Activated effector memory CD4-positive, alpha-beta T cell treated with Interleukin-2 at 50 U/mL for 16 hours (primary cell): ENCODE measurements at places on chromosomes 1 and 21.

- no peak for DNase-seq
Observed at GRCh38 chr1:97524211-97524610, 396.6 kb downstream of the DPYD start.

DNA sequence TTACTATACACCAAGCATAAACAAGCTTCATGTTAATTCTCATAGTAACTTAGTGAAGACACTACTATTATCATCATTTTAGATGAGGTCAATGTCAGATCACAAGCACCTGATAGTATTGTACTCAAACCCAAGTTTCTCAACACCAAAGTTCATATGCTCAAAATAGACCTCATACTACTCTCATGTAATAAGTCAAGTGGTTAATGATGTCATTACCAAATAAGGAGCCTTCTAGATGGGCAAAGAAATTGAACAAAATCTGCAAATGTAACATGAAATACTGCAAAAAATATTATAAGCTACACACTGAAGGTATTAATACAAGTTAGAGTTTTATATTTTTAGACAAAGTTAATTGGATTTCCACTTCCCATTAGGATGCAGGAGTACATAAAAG lies 144.0 kb upstream of the CHRM3 start:
- no peak for DNase-seq

GRCh38 chr1:244657421-244657820 lies 4.5 kb downstream of the DESI2 start:
- no peak for DNase-seq

- DNase-seq, result no peak
Observed at GRCh38 chr1:118945489-118945888, 42.7 kb downstream of the TBX15 start.

- no peak for DNase-seq
Observed at GRCh38 chr21:26138615-26139257, 31.8 kb downstream of the APP start.

- DNase-seq, result no peak
Observed at GRCh38 chr1:101259744-101260148, 22.9 kb downstream of the S1PR1 start.

GRCh38 chr1:83515578-83516154 lies 483.3 kb downstream of the TTLL7 start:
- DNase-seq, result no peak

DNA sequence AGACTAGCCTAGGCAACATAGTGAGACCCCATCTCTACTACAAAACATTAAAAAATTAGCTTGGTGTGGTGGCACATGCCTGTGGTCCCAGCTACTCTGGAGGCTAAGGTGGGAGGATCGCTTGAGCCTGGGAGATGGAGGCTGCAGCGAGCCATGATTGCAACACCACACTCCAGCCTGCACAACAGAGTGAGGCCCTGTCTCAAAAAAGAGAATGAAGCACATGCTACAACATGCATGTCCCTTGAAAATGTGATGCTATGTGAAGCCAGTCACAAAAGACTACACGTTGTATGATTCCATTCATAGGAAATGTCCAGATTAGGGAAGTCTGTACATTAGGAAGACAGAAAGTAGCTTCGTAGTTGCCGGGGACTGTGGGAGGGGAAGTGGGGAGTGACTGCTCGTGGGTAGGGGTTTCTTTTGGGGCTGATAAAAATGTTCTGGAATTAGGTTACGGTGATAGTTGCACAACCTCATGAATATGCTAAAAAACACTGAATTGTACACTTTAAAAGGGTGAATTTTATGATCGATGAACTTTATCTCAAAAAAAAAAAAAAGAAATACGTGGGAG lies 202.1 kb downstream of the KAZN start:
- no peak for DNase-seq

GRCh38 chr1:15717418-15718125 lies 18.5 kb upstream of the SLC25A34 start:
- no peak for DNase-seq

DNA sequence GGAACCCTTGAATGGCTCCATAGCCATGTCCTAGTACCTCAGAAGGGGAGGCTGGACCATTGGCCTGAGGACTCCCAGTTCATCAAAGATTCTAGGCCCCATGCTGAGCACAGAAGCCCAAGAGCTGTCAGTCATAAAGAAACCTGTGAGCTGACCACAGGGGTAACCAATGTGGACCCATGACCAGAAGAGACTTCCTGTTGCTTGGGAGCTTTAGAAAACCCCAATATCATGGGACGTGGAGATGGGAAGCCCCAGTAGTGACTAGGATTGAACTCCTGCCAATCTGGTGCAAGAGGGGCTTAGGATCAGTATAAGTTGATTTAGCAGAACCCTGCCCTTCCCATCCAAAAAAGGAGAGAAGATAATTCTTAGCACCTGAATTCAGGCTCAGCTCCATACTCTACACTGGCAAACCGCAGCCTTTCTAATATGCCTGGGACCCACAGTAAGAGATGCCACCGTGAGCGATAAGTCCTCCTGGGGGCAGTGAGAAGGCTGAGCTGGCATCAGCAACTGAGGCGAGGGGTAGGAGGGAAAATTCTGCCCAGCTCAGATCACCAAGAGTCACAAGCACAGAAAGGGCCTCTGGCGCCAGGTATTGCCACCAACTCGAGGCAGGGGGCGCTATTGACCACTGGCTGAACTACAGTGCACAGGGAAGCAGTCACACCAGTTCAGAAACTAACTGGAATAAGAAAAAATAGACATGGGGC lies 108.9 kb downstream of the CAPN8 start:
- no peak for DNase-seq

GRCh38 chr21:38921511-38922251 lies 116.0 kb downstream of the ETS2 start:
- DNase-seq, result no peak

DNA sequence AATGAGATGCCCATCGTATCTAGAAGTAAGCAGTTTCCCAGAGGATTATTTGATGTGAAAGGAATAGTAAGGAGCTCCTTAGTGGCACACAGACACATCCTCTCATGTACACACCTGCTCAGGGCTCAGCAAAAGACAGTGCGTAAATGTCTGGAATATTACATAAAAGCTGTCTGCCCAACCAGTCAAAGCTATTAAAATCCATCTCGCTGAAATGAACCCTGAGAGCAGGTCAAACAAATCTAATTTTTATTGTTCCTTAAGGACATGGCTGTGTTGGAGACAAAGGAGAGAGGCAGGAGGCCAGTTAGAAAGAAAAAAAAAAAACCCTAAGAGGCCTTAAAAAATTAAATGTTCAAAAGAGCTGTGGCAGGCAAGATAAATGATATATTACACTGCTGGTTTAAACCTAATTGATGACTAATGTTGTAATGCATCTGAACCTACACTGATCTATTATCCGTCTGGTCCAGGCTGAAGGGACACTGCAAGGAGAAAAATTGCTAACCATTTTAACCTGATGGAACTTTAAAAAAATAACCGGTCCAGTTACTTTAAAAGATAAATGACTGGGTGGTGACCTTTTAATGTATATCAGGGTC lies 58.5 kb upstream of the FGGY start:
- no peak for DNase-seq

- peak; percentile 39 for DNase-seq
Observed at GRCh38 chr1:193537266-193538002, 351.0 kb upstream of the B3GALT2 start.

DNA sequence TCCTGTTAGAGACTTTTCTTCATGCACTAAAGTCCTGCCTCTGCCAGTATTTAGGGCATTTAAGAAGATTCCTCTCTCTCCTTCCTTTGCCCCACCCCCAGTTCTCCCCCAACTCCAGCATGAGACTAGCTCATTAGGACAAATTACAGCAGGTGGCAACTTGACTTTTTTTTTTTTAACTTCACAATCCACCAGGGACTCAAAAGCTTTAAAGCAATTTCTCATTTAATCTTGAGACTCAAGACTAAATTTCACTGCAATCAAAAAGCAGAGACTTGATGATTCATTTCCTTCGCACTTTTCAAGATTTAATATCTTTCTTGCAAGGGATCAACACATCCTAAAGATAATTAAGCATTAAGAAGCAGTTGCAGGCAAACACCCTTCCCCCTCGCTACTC lies 74.9 kb downstream of the WLS start:
- no peak for DNase-seq

DNA sequence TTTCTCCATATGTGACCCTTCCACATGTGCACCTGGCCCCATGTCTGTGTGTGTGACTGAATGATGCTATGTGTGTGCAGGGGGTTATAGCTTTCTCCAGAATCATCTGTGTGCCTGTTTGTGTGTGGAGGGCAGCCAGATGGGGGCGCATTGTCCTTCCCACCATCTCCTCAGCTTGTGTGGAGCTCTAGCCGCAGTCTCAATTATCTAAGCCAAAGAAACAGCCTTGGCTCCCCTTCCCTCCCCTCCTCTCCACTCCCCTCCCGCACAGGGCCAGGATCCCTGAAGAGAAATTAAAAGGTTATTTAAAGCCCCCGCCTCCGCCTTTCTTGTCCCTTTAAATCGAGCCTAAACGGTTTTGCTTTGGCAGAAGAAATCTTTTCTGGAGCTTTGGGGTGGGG lies 1.8 kb upstream of the DMBX1 start:
- DNase-seq, result no peak

DNA sequence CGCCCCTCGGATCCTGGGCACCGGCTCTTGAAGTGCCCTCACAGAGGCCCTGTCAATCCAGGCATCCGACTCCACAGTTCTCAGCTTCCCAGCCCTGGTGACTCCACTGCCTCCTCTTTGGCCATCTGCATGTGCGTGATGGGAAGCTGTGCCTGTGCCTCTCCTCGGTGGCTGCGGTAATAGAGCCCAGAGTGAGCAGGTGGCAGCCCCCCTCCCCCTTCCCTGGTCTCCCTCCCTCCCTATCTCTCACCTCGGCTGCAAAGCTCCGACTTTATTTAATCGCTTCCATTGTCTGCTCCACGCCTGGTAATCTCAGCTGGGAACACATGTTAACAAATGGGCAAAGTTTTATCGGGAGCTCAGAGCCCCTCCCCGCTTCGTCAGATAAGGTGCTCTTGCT lies 91.9 kb downstream of the IGSF21 start:
- no peak for DNase-seq

GRCh38 chr1:166488327-166488726 lies 321.5 kb upstream of the FAM78B start:
- no peak for DNase-seq

GRCh38 chr1:30903343-30904034 lies 5.1 kb downstream of the SDC3 start:
- no peak for DNase-seq

- no peak for DNase-seq
Observed at GRCh38 chr1:41236781-41237180, 5.3 kb downstream of the SCMH1 start.

- DNase-seq, result no peak
Observed at GRCh38 chr1:221510793-221511503, 230.9 kb downstream of the DUSP10 start.

DNA sequence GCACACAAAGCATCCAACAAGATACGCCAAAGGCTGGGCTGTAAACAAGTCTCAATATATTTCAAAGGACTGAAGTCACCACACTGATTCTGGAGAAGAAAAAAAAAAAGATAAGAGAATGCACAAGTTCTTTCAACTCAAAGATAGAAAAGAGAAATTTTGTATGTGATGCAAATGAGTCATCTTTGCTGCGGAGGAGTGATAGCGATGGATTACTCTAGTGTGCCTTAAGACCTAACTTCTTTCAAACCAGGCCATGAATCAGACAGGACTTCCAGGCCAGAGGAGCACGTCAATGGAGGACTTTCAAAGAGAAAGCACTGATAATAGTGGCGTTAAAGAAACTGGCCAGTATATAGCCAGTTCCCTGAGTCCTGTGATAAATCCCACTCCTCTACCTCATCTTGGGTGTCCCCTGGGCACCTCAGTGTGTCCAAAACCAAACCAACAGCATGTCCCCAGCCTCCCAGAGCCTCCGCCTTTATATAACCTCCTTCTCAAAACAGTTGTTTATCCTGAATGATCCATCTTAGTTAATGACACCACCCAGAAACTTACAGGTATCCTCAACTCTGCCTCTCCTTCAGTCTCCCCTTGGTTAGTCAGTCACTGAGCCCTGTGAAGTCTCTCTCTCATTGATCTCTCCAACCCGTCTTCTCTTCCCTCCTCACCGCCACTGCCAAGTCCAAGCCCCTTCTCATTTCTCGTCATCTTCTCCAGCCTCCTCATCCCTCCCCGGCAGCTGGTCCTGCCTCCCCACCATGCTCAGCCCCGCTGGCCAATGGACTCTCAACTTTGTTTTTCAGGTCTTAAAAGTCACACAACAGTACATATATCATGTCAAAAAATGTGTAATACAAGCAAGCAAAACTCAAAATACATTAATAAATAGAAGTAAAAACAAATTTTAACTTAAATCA lies 47.2 kb upstream of the IFFO2 start:
- no peak for DNase-seq

DNA sequence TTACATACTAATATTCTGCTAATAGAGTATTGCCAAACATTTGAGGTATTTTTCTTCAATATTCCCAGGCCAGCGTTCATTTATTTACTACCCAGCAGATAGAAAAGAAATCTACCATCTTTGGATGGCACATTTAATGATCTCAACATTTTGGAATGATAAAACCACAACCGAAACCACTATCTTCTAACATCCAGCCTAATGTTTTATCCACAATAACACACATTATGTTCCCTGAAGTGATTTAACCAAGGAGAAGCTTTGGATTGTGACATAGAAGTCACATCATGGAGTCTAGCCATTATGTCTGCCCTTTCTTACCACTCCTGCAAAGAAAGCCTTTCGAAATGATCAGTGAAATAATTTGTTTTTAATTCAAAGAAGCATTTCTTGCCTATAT lies 497.1 kb upstream of the PLXNA2 start:
- no peak for DNase-seq

DNA sequence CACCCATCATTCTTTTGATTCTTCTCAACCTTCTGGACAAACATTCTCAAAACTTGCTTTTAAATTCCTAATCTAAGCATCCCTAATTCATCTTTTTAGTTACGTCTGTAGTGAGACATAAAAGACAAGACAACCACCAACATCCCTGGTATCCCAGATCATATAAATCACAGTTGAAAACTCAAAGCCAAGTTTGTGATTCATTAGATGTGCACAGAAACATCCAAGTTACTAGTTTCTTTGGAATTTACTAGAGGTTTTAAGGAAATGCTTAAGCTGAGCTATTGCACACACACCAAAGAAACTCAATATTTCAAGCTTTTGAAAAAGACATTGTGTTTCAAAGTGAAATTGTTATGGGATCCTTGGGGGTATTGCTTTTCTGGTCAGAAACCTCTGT lies 47.6 kb downstream of the ATP6V1G3 start:
- no peak for DNase-seq

GRCh38 chr1:40844887-40845878 lies 17.0 kb downstream of the CITED4 start:
- no peak for DNase-seq

- no peak for DNase-seq
Observed at GRCh38 chr1:185406006-185406690, 89.1 kb upstream of the IVNS1ABP start.

DNA sequence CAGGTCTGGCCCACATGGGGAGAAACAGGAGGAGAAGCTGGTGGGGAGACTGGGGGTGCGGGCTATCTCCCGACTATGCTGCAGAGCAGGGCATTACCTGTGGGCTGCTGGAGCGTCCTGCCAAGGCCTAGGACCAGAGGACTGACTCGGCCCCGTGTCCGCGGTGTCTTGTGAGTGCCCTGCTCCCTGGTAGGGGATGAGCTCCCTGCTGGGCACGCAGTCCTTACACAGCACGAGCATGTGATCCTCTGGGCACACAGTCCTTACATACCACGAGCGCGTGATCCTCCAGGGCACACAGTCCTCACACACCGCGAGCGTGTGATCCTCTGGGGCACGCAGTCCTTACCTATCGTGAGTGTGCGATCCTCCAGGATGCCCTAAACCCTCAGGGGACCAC lies 31.8 kb upstream of the CSF3R start:
- no peak for DNase-seq

- no peak for DNase-seq
Observed at GRCh38 chr1:9449110-9449627, 90.1 kb upstream of the SLC25A33 start.
